ENCODE measurements at places on chromosomes 4 and X. TPM values are rescaled to one million over a fixed set of nuclear protein-coding genes. Genes with fewer than 3 reads are reported as not detected.

DNA sequence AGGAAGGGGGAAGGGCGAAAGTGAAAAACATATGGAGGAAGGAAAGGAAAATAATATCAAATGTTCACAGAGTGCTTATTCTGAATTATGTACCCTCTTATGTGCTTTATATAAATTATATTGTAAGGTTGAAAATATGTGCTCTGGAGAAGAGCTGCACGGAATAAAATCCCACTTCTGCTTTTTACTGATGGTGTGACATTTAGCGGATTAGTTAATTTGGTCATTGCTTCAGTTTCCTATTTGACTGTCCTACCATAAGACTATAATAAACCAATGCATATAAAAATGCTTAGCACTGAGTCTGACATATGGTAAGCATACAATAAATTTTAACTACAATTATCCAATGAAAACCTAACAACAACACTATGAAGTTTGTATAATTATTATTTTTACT is 86.2 kb downstream of the NPFFR2 start:
- DNase-seq = no peak

PITX2 gene
- 0.11 TPM for polyA plus RNA-seq

GRCh38 chrX:130105244-130105643 is 5.1 kb downstream of the ELF4 start:
- no peak for DNase-seq

XK gene
- polyA plus RNA-seq = 2.9 TPM

DNA sequence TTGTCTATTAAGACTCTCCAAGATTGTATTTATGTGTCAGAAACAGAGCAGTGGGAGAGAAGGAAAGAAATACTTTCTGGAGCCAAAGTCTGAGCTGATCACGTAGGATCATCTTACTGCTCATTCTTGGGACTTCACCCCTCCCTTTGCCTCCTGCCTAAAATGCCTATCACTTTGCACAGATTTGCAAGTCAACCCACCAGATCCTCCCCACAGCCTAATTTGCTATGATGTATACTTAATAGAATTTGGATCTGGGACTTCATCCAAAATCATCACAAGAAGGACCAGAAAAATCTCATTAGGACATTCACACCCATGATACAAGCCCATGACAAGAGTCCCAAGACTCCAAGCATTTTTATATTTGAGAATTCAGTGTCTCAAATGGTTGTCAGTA is 290.2 kb downstream of the FBXW7 start:
- no peak for DNase-seq
